ENCODE measurements at places on chromosomes 3 and 15. TPM values are rescaled to one million over a fixed set of nuclear protein-coding genes. Genes with fewer than 3 reads are reported as not detected.

Gene COL6A5
- not detected for total RNA-seq

GRCh38 chr3:52469001-52469400 is 13.6 kb downstream of the NISCH start:
- DNase-seq = no peak

DNA sequence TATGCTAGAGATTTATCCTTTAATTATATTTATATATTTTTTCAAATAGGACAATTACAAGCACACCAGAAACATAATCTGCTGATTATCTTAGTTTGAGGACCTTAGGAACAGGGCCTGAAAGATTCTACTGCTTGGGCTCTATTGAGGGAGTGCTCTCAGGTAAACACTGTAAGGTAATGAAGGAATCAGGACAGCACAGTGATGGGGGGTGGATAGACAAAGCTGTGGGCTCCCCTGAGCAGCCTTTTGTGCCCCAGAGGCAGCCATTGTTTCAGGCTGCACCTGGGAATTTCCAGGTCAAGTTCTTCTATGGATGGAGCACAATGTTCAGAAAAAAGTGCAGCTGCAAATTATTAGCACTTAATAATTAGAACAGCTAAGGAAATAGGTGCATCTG is 848.0 kb upstream of the CADM2 start:
- DNase-seq = no peak

Gene TUBGCP5
- total RNA-seq = 17.3 TPM

DNA sequence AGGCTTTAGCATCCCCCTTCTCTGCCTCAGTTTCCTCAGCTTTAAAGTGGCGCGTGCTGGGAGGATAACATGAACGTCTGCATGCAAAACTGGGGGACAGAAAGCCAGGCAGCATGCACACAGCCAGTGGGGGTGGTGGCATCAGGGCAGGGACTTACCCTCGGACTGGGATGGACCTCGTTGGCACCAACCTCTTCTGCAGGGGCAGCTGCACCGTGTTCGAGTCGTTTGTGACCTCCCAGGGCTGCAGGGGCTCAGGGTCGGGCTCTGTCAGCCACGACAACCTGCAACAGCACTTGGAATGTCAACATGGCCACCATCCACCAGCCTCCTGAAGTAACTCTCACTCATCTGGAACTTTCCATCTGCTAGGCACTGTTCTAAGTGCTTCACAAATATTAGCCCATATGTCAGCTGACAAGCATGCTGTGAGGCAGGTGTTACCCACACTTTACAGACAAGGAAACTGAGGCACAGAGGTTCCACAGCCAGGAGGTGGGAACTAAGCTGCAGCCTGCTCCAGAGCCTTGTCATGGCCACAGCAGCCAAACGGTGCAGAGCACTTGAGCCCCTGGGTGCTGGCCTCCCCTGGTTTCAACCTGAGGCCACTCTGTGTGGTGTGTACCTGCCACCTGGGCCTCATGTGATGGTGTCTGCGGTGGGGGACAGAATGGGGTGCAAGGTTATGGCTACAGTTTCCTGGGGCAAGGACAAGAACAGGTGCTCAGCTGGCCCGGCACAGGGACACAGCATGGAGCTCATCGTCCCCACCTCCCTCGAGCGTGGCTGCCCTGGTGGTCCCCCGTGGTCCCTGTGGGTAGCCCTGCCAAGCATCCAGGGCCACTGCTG is 6.7 kb downstream of the C3orf22 start:
- no peak for DNase-seq

Gene ANKRD63
- total RNA-seq = not detected

GRCh38 chr15:87082581-87082980 is 1002.9 kb downstream of the AGBL1 start:
- DNase-seq = no peak

Gene GPR62
- total RNA-seq = not detected

Gene NRROS
- 2.9 TPM for total RNA-seq

DNA sequence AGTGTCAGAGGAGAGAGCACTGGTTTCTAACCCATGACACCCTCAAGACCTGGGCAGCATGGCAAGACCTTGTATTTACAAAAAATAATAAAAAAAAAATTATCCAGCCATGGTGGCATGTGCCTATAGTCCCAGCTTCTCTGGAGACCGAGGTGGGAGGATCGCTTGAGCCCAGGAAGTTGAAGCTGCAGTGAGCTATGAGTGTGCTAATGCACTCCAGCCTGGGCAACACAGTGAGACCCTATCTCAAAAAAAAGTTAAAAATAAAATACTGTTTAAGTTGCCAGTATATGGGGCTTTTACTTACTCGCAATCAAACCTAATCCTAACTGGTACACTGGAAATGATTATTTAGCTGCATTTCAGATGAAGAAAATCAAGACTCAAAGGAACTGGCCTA is 20.2 kb downstream of the ILDR1 start:
- no peak for DNase-seq

Gene TMEM207
- total RNA-seq = not detected

DNA sequence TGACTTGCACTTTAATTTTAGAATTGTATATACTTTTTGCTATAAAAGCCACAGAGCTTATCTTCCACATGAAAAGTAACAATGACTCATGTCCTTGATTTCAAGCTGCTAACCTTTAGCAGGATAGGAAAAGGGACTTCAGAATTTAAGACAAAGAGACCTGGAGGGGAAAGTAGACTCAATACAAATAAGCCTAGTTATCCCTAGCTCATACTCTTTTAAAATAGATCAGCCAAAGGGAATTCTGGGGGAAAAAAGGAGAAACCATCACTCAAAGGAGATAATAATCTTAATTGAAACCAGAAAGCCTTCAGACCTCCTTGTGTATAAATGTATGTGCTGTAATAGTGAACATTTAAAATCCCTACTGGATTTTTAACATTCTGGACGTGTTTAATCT is 930.3 kb downstream of the NTRK3 start:
- peak; percentile 63 for DNase-seq

DNA sequence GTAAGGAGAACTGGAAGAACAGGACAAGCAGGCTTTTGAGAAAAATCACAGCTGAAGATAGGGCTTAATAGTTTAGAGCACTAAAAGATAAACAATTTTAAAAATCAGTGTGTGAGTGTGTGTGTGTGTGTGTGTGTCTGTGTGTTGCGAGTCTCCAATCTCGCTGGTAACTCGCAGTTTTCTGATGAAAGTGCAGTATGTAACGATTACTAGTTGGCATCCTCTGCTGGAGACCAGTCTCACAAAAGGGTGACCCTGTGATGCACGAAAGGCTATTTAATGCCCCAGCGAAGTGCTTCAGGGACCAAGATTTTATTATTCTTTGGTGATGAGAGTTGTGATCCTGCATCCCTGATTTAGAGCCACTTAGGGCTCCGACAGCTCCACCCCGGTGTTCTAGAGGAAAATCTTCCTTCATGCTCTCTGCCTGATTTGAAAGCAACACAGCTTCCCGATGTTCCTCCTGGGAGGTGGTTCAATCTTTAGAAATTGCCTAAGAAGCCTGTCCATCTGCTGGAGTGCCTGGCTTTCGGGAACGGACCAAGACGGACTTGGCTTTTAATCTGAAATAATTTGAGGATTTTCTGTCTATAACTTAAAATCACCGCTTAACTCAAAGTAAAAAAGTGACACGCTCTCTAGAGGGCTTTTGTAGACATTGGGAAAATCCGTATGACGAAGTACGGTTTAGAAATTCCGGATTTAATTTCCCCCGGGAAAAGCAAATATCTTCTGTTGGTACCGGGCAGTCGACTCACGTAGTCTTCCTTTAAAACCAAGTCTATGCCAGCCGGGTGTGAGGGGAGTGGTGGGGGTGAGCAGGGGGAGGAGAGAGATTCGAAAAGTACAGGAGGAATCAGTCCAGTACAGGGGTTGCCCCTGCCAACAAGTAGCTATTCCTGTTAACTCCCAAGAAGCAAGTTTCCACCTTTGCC is 1.1 kb upstream of the ALCAM start:
- DNase-seq = peak; percentile 82

GRCh38 chr15:48426044-48426443 is 94.8 kb downstream of the DUT start:
- DNase-seq = no peak

- DNase-seq = peak; percentile 6
Observed at GRCh38 chr3:10757821-10758130, 58.3 kb upstream of the SLC6A11 start.

- no peak for DNase-seq
Observed at GRCh38 chr15:98003518-98003917, 43.0 kb downstream of the ARRDC4 start.

Gene GOLGA6L7
- not detected for total RNA-seq

DNA sequence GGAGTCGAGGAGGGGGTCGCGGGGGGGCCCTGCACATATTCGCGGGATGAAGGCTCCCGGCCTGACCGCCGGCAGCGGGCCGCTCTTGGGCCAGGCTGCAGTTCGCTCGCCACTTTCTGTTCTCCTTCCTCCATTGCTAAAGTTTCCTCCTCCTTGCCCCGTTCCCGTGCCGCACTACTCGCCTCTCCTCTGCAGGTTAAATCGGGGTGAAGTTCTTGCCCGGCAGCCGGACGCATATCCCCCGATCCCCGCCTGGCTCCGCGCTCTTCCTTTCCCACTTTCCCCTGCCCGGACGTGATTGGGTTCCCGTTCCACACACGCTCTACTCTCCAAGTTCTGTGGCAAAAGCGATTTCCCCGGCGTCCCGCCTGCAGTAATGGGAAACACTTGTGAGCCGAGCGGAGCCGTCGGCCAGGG is 556 bp downstream of the CRYBG3 start:
- DNase-seq = peak; percentile 63

Gene NRG4
- not detected for total RNA-seq

Gene IFT80
- 61.0 TPM for total RNA-seq

GRCh38 chr15:90389513-90389912 is 1.5 kb downstream of the IQGAP1 start:
- DNase-seq = no peak
